ENCODE measurements at places on chromosomes 2 and 18.

GRCh38 chr18:63224630-63225029 lies 94.9 kb downstream of the BCL2 start:
- DNase-seq = no peak

- DNase-seq = no peak
Observed at GRCh38 chr2:238851761-238852160, 3.9 kb downstream of the TWIST2 start.

GRCh38 chr18:9174302-9174701 lies 37.7 kb downstream of the ANKRD12 start:
- DNase-seq = no peak

- no peak for DNase-seq
Observed at GRCh38 chr2:120269816-120270215, 17.2 kb downstream of the RALB start.

DNA sequence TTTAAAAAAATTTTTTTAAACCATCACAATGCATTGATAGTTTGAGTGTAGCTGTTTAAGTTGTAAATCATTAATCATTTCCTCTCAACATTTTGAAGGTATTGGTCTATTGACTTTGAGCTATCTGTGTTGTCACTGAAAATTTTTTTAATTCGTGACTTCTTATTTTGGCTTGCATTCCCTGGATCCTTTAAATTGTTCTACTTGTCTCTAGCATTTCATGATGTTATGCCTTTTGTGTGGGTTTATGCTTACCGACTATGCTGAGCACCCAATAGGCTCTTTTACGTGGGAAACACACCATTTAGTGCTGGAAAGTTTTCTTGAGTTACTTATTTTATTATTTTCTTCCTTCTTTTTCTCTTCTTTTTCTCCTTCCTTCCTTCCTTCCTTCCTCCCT lies 31.2 kb upstream of the NXPH2 start:
- DNase-seq = no peak

- no peak for DNase-seq
Observed at GRCh38 chr2:202203348-202203747, 35.0 kb downstream of the SUMO1 start.

GRCh38 chr2:120986898-120987650 lies 251.4 kb downstream of the GLI2 start:
- no peak for DNase-seq

DNA sequence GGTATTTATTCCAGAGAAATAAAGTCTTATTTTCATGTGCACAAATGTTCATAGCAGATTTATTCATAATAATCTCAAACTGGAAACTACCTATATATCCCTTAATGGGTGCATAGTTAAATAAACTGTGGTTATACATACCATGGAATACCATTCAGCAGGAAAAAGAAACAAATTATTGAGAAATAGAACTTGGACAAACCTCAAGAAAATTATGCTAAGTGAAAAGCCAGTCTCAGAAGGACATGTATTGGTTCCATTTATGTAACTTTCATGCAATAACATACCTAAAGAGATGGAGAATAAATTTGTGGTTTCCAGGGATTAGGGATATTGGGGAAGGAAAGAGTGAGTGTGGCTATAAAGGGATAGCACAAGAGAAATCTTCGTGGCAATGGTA lies 452.6 kb downstream of the SETBP1 start:
- DNase-seq = no peak

DNA sequence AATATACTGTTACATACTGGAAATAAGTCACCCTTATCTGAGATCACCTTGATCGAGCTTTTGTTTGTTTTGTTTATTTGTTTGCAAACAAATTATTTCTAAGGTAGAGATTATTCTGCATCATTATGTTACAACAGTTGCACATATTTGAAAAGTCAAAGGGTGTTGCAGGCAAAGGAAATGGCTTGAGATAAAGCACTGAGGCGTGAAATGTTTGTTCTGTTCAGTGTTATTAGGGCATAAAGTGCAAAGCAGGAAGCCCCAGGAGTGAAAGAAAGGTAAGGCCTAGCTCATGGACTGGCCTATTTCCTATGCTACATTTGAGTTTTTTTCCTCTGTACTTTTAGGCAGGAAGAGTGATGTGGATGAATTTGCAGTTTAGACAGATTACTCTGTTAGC lies 1815.6 kb upstream of the LRRTM1 start:
- DNase-seq = no peak

- DNase-seq = no peak
Observed at GRCh38 chr2:127891811-127892210, 6.1 kb upstream of the AMMECR1L start.

- no peak for DNase-seq
Observed at GRCh38 chr2:140627136-140627535, 1503.7 kb downstream of the LRP1B start.

DNA sequence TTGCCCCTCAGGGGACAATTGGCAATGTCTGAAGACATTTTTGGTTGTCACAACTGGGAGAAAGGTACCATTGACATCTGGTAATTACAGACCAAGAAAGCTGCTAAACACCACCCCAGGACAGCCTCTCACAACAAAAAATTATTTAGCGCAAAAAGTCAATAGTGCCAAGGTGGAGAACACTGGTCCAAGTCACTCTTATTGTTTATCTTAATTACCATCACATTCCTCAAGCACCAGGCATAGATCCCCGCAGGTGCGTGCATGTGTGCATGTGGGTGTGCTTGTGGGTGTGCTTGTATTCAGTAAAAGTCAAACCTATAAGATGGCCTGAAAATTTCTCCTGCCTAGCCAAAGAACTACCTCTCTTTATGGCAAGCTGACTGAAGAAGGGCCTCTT lies 74.9 kb upstream of the WDR75 start:
- no peak for DNase-seq

DNA sequence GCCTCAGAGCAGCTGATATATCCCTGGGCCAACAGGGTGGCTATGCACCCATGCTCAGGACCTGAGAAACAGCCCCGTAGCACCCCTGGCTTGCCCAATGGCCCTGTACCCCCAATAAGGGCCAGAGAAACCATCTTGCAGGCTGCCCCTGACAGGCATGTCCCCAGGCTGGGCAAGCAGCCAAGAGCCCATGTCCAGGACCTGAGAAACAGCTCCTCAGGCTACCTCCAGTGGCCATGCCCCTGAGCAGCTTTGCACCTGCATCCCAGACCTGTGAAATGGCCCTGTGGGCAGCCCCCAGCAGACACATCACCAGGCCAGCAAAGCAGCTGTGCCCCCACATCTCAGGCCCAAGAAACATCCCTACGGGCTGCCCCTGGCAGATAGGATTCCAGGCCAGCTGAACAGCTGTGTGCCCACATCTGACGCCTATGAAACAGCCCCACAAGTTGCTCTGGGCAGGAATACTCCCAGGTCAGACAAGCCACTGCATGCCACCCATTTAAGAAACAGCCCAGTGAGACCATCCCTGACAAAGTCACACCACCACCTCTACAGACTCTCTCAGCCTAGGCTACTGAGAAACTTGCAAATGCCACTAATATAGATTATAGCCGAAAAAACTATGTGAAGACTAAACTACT lies 84.1 kb downstream of the TMEM237 start:
- no peak for DNase-seq

DNA sequence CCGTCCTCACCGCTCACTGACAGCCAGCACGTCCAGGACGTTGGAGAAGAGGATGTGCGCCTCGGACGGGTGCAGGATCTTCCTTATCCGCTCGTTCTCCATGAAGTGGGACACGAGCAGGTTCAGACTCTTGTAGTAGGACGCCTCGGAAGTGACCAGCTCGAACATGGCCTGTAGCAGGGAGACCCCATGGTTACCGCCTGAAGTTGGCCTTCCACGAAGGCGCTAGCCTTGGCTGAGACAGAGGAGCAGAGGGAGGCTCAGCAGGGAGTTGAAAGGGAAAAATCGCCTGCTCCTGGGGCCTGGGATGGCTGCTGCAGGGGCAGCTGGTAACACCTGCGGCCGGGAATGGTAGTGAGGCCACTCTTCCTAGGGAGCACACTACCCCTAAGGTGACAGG lies 24.7 kb downstream of the SNORC start:
- DNase-seq = no peak

- no peak for DNase-seq
Observed at GRCh38 chr2:73920577-73921545, 5.8 kb upstream of the DGUOK start.

DNA sequence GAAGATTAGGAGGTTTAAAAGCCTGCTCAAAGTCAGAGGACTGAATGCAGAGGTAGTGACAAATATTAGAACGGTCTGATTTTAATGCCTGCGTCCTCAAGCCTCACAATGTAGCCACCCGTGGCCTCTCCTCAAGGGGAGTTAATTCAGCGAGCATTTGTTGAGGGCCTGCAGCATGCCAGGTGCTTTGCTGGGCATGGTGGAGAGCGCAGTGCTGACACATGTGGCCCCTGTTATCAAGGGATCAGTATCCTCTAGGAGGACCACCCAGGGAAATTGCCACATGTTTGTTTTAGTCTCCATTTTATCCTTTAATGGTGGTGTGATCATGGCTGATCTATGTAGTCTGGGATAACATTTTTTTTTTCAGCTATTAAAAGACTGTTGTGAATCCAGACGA lies 19.2 kb downstream of the PMAIP1 start:
- no peak for DNase-seq

DNA sequence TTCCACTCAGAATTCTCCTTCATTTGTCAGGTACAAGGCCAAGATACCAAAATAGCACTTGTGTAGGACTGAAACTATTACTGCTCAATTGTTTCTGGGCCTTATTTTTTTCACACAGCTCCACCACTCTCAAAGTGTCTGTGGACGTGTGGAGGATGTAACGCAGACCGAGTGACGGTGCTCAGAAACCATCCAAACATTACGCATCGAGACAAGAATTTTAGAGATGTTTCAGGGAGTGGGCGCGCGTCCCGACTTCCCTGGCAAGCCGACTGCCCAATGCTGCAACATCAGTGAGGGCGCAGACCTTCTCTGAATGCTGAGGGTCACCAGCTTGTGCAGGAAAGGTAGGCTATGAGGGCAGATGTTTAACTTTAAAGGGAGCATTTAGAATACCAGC lies 108.4 kb downstream of the GATA6 start:
- no peak for DNase-seq

DNA sequence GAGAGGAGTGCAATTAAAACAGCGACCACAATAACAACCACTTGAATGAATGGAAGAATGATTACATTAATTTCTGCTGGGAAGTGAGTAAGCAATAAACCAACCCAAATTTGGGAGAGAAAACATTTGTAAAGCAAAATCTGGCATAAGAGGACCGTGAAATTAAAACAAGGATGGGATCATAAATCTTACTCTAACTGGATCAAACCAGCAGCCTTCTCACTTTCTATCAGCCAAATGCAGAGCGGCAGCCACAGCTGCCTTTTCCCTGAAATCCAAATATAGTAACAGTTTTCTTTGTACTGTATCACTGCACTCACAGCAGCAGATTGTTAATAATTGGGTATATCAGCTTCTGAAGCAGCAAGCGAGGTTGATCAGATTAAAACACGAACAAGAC lies 245.2 kb upstream of the REG3G start:
- no peak for DNase-seq

DNA sequence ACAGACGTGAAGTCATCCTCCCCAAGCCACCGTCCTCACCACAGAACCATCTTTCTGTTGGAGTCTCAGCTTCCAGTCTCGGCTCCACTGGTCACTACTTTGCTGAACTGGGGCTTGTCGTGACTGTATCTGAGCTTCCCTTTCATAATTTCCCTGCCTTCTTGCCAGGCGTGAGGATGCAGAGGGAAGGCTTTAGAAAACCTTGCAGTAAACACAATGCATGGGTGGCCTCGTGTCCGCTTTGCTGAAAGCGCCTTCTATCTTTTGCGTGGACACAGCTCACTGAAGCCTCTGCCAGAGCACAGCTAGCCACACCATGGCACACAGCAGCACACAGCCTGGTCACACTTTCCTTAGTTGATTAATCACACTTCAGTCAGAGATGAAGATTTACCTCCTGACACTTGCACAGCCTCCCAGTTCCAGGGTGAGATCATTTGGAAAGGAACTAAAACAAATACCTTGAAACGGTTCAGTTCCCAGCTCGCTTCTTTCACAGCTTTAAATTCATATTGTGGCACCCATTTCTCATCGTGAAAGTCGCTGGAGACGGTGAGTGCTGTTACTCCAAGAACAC lies 2.8 kb upstream of the GPR45 start:
- no peak for DNase-seq

GRCh38 chr2:209398463-209398862 lies 25.4 kb upstream of the MAP2 start:
- DNase-seq = no peak
